ENCODE measurements at places on chromosomes 5 and 9. TPM values are rescaled to one million over a fixed set of nuclear protein-coding genes. Genes with fewer than 3 reads are reported as not detected.

GRCh38 chr5:158212917-158213316 is 354.0 kb upstream of the CLINT1 start:
- no peak for DNase-seq

GRCh38 chr5:103513701-103514100 is 48.9 kb downstream of the NUDT12 start:
- DNase-seq = no peak

Gene LECT2
- polyA plus RNA-seq = not detected

DNA sequence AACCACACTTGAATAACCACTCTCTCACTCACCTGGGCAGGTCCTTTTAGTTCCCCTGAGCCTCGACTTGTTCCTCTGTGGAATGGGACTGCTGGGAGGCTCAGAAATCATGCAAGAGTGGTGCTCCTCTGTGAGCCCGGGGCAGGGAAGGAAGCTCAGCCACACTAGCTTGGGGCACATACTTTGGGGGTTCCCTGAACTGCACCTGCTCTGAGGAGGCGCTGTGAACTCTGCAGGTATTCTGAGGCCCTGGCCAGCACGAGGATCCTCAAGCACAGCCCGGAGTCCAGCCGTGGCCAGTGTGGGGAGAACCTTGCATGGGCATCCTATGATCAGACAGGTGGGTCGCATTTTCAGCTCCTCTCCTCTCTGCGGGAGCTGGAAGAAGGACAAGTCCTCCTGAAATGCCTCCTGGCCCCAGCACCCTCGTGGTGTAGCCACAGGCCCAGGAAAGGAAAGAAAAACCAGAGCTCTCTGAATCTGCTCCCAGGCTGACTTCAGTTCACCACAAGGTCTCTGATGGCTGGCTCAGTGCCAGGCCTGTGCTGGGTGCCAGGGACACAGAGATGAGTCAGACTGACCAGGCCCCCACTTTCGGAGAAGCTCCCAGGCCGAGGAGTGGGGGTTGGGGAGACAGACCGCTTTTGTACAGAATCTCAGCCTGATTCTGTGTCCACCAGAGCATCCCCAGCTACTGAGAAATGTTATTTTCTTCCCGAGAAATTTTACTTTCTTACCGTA is 11.9 kb downstream of the GLIPR2 start:
- DNase-seq = peak; percentile 98

Gene PCDHA12
- polyA plus RNA-seq = 0.02 TPM

DNA sequence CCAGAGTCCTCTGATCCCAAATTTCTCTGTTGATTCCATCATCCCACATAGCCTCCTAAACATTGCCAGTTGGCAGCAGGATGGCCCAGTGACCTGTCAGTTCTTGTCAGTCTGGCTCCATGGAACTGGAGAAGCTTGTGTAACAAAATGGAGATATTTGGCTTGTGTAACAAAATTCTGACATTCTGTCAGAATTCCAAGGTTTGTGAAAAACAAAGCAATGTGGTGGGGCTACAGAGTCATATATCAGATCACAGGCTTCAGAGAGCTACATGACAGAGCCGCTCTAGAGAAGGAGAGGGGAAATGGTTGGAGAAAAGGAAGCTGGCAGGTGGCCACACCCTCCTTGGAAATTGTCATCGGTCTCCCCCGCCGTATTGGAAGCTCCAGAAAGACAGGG is 75.4 kb upstream of the MAN2A1 start:
- no peak for DNase-seq

- no peak for DNase-seq
Observed at GRCh38 chr9:18459962-18460584, 13.9 kb upstream of the ADAMTSL1 start.
